ENCODE measurements at places on chromosomes 16 and 17.

GRCh38 chr17:8073627-8074484 lies 13.7 kb downstream of the ALOX12B start:
- no peak overlapping the region for H3K4me3 ChIP-seq
- no peaks in the 10 kb centered on the region for H3K36me3 ChIP-seq
- no peak overlapping the region for H3K27ac ChIP-seq
- peaks cover 75% of the 10 kb centered on the region for H3K27me3 ChIP-seq
- peaks cover 37% of the 10 kb centered on the region for H3K4me1 ChIP-seq
- peak; percentile 85 for DNase-seq

GRCh38 chr16:58084635-58085034 lies 44.5 kb downstream of the CFAP20 start:
- H3K4me3 ChIP-seq: no peak overlapping the region
- H3K36me3 ChIP-seq: no peaks in the 10 kb centered on the region
- H3K4me1 ChIP-seq: peaks cover 8% of the 10 kb centered on the region
- H3K27ac ChIP-seq: no peak overlapping the region
- no peak for DNase-seq

- no peaks in the 10 kb centered on the region for H3K27me3 ChIP-seq
- no peak for DNase-seq
- H3K27ac ChIP-seq: no peak overlapping the region
- H3K4me1 ChIP-seq: no peaks in the 10 kb centered on the region
- no peaks in the 10 kb centered on the region for H3K36me3 ChIP-seq
- H3K4me3 ChIP-seq: no peak overlapping the region
These were observed 63.9 kb upstream of the HLF start for GRCh38 chr17:55200904-55201303.

DNA sequence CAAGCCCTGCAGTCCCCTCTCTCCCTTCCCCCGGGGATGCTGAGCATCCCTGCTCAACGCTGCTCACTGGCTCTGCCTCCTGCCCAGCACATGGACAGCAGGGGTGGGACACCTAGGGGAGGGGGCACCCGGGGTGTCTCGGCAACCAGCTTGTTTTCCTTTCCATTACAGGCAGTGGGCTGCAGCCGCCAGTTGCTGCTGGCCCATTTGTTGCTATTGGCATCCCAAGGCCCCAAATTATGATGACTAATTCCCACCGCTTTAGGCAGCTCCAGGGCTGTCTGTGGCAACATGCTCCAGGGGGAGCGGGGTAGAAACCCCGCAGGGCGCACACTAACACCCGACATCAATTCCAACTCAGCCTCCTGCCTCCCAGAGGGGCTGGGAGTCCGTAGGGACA lies 4.9 kb downstream of the SDK2 start:
- H3K27me3 ChIP-seq: peaks cover 38% of the 10 kb centered on the region
- no peak overlapping the region for H3K27ac ChIP-seq
- no peak for DNase-seq
- peaks cover 19% of the 10 kb centered on the region for H3K4me1 ChIP-seq

DNA sequence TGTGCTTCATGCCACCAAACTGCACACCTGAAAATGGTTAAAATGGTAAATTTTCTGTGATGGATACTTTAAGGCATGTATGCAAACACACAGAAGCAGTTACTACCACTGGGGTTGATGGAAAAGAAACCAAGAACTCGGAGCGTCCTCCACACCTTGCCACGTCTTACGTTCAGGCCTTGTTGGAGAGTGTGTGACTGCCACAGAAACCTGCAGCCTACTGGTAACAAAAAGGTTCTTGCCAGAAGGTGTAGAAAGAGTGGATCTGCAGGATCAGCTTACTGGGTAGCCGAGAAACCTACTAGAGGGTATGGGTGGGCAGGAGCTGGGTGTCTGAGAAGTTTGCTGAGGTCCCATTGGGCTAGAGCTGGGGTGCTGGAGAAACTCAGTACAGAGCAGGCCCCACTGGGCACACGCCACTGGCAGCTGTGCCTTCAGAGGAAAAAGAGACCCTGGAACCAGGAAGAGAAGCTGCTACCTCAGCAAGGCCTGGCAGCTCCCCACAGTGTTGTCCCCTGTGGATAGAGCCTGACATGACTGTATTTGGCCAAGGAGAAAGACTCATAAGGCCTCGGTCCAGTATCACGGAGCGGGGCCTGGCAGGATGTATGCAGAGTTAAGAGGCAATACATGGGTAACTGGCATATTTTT lies 204.6 kb downstream of the SEC14L1 start:
- H3K27ac ChIP-seq: no peak overlapping the region
- no peaks in the 10 kb centered on the region for H3K36me3 ChIP-seq
- DNase-seq: no peak
- H3K4me1 ChIP-seq: peaks cover 41% of the 10 kb centered on the region

GRCh38 chr16:55144651-55145050 lies 179.4 kb upstream of the IRX6 start:
- no peaks in the 10 kb centered on the region for H3K36me3 ChIP-seq
- H3K27me3 ChIP-seq: no peaks in the 10 kb centered on the region
- H3K4me3 ChIP-seq: no peak overlapping the region
- H3K27ac ChIP-seq: no peak overlapping the region
- no peaks in the 10 kb centered on the region for H3K4me1 ChIP-seq

DNA sequence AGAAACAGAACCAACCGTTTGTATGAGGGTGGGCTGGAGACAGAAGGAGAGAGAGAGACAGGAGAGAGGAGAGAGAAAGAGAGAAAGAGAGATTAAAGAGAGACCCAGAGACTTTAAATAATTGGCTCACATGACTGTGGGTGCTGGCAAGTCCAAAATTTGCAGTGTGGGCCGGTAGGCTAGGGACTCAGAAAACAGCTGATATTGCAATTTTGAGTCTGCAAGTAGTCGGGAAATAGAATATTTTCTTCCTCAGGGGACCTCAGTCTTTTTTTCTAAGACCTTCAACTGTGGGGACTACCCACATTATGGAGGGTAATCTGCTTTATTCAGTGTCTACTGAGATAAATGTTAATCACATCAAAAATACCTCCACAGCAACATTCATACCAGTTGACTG lies 1439.0 kb downstream of the CDH11 start:
- H3K4me1 ChIP-seq: no peaks in the 10 kb centered on the region
- no peak overlapping the region for H3K27ac ChIP-seq
- no peaks in the 10 kb centered on the region for H3K36me3 ChIP-seq
- H3K4me3 ChIP-seq: no peak overlapping the region
- no peak for DNase-seq

DNA sequence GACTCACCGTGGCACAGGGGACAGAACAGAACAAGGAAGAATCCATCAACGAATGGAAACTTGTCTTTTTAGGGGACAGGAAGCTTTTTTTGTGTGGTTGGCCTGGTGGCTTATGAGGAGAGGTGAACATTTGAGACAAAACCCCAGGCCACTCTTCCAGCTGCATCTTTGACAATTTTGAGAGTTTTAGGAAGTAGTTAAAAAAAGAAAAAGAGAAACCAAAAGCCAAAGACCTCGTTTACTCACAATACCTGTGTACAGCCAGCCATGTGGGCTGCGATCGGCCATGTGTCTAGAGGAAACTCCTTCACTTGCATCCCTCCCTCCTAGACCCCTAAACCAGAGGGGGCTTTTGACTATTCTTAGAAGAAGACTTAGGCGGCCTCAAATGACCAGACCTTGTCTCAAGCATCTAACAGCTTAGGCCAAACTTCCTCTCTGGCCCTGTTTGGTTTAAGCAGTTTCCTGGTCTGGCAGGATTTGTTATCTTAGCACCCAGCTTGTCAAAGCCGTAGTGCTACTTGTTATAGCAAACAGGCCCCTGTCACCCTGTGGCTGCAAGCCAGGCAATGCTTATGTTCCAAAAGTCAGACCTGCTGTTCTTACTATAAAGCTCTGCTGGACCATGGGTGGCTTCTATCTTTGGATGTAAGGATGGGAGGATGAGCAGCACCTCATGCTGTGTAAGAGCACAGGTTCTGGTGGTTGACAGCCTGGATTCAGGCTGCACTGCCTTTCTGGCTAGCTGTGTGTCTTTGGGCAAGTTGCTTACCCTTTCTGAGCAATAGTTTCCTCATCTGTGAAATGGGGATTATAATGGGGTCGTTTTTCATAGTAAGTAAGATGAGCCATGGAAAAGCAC lies 17.7 kb downstream of the KSR1 start:
- peak overlapping the region; percentile 70 for H3K27ac ChIP-seq
- H3K27me3 ChIP-seq: no peaks in the 10 kb centered on the region
- peaks cover 59% of the 10 kb centered on the region for H3K4me1 ChIP-seq

DNA sequence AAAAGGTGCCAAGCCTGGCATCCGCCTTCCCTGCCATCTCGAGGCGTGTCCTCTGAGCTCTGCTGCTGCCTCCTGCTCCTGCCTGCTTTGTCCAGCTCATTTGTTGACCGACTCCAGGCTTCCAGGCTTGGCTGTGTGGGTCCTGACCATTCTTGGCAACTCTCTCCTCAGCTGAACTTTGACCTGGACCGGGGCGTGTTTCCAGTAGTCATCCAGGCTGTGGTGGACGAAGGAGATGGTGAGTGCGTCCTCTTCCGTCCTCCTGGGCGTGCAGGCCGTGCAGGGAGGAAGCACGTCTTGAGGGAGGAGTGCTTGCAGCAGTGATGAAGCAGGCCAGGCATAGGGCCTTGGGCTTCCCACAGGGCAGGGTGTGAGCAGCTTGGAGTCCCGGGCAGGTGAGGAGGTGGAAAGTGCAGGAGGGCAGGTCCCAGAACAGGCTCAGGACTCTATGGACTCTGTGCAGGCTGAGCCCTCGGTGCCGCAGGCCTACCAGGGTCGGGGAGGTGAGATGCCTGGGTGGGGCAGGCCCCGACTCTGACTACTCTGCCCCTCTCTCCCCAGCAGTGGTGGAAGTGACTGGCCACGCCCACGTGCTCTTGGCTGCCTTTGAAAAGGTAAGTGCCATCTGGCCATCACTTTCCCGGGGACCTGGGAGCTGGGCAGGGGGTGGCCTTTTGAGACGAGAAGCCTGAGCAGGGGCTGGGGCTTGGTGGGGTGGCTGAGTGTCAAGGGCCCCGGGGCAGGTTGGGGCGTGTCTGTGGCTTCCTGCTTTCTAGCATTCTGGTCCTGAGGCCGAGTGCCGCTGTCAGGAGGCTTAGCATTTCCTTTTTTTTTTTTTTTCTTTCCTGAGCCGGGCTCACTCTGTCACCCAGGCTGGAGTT lies 28.6 kb upstream of the NUDT16L1 start:
- H3K4me3 ChIP-seq: no peak overlapping the region
- no peaks in the 10 kb centered on the region for H3K27me3 ChIP-seq
- peaks cover 63% of the 10 kb centered on the region for H3K4me1 ChIP-seq

DNA sequence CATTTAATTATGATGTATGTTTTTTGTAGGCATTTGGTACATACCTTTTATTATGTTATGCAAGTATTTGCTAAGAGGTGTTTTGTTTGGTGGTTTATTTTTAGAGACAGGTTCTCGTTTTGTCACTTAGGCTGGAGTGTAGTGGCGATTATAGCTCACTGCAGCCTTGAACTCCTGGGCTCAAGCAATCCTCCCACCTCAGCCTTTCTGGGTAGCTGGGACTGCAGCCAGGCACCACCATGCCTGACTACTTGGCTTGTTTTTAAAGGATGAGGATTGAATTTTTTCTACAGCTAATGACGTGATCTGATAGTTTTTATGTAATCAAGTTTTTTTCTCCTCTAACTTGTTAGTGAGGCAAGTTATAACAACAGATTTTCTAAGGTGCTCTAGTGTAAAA lies 199.6 kb downstream of the SPECC1 start:
- no peak overlapping the region for H3K27ac ChIP-seq
- peaks cover 14% of the 10 kb centered on the region for H3K4me1 ChIP-seq
- H3K27me3 ChIP-seq: no peaks in the 10 kb centered on the region

GRCh38 chr17:55717898-55718735 lies 4.5 kb downstream of the TMEM100 start:
- H3K27me3 ChIP-seq: no peaks in the 10 kb centered on the region
- peaks cover 9% of the 10 kb centered on the region for H3K36me3 ChIP-seq
- DNase-seq: peak; percentile 77
- no peak overlapping the region for H3K4me3 ChIP-seq
- no peaks in the 10 kb centered on the region for H3K4me1 ChIP-seq
- peak overlapping the region; percentile 80 for H3K27ac ChIP-seq

DNA sequence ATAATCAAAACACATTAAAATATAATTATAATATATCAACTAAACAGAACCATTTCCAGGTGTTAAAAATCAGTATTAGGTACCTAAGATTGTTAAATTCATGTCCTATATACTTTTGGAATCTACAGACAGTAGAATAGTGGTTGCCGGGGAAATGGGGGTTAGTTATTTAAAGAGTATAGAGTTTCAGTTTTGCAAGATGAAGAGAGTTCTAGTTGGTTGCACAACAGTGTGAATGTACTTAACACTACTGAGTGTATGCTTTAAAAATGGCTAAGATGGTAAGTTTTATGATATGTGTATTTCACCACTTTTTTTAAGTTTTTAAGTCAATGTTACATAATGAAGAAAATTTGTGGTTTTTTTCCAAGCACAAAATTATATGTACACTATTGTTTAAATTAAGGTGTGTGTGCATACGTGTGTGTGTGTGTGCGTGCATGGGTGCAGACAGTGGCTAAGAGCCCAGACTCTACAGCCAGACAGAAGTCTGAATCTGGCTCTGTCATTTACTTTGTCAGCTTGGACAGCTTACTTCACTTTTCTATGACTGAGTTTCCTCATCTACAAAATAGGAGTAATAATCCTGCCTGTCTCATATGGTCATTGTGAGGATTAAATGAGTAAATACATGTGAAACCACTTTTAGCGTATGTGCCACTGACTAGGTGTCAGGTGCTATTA lies 25.3 kb upstream of the PHAF1 start:
- no peak overlapping the region for H3K4me3 ChIP-seq
- no peak for DNase-seq
- H3K27ac ChIP-seq: no peak overlapping the region
- H3K36me3 ChIP-seq: peaks cover 30% of the 10 kb centered on the region
- no peaks in the 10 kb centered on the region for H3K27me3 ChIP-seq
- H3K4me1 ChIP-seq: peaks cover 4% of the 10 kb centered on the region

GRCh38 chr17:82650723-82651122 lies 2.5 kb upstream of the WDR45B start:
- H3K4me3 ChIP-seq: no peak overlapping the region
- no peaks in the 10 kb centered on the region for H3K36me3 ChIP-seq
- H3K27ac ChIP-seq: no peak overlapping the region
- no peak for DNase-seq
- H3K4me1 ChIP-seq: peaks cover 19% of the 10 kb centered on the region
- H3K27me3 ChIP-seq: no peaks in the 10 kb centered on the region

GRCh38 chr17:42422412-42422957 lies 571 bp downstream of the CAVIN1 start:
- peak overlapping the region; percentile 94 for H3K4me3 ChIP-seq
- peak; percentile 68 for DNase-seq
- H3K27ac ChIP-seq: peak overlapping the region; percentile 94
- H3K27me3 ChIP-seq: peaks cover 19% of the 10 kb centered on the region

DNA sequence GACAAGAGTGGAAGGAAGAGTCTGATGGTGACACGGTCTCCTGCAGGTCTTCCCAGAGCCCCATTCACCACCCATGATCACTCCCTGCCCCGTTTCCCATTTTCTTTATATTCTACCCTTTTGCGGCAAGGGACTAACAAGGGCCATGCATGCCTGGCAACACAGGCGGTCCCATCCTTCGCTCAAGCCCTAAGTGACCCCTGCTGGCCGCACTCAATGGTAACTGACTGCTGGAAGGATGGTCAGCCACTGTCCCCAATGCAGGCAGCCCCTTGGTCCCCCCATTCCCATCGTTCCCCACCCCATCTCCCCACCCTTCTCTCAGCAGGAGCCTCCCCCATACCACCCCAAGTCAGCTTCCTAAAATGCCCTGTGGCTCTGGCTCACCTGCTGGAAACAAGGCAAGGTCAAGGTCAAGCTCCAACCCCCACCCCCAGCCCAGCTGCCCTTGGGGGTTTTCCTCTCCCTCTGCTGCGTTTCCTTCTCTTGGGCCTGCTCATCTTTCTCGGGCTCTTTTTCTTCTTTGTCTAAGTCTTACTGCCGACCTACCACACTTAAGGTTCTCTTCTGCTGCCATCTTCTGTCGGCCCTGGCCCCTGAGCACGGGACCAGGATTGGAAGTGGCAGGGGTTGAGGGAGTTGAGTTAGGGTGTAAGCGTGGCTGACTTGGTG lies 116.0 kb downstream of the RPTOR start:
- H3K4me1 ChIP-seq: peaks cover 21% of the 10 kb centered on the region
- no peak overlapping the region for H3K27ac ChIP-seq
- H3K36me3 ChIP-seq: no peaks in the 10 kb centered on the region
- H3K27me3 ChIP-seq: no peaks in the 10 kb centered on the region
- H3K4me3 ChIP-seq: no peak overlapping the region

Data from lower lobe of right lung (tissue), 2 donors.